Tibial nerve (tissue), 4 donors: ENCODE measurements at places on chromosomes 13 and 19.

DNA sequence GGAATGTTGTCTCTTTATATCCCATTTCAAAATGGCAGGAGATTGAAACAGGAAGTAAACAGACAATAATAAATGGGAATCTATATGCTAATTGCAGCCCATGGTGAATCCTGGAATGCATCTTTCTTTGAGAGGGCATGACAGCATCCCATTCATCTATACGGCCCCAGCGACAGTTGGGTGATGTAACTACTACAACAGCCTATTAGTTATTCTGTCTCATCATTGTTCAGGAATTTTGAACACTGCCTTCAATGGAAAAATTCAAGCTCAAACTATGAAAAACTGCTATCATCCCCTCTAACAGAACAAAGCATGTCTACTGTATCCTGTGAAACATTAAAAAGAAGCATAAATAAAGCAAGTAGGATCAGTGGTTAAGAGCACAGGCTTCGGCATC is 262.1 kb downstream of the DCT start:
- no peak for DNase-seq
- H3K4me3 ChIP-seq = no peak overlapping the region
- H3K27me3 ChIP-seq = no peaks in the 10 kb centered on the region
- H3K27ac ChIP-seq = no peak overlapping the region

GRCh38 chr19:10368101-10368803 is 12.1 kb downstream of the TYK2 start:
- no peak overlapping the region for H3K27ac ChIP-seq
- H3K4me3 ChIP-seq = no peak overlapping the region
- H3K27me3 ChIP-seq = no peaks in the 10 kb centered on the region
- DNase-seq = no peak
- no peaks in the 10 kb centered on the region for H3K36me3 ChIP-seq

DNA sequence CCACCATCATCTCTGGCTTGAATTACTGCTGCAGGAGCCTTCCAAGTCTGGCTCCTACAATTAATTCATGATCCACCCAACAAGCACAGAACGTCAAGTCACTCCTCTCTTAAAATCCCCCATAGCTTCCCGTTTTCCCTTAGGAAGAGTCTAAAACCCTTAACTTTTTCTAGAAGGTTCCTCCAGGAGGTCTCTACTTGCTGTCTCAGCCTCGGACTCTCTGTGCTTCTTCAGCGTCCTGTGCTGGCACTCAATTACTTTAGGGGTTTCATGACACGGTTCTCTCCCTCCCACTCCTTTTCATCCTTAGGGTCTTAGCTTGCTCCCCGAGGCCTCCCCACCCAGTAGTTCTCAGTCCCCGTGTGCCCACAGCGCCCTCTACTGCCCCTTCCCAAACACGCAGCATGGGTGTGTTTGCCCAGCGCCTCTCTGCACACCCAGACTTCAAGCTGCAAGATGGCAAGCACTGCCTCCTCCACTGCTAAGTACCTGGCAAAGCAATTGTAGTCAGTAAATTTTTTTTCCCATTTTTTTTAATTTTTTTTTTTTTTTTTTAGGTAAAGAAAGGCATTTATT is 25.8 kb upstream of the MAP3K10 start:
- peak; percentile 33 for DNase-seq
- H3K27ac ChIP-seq = no peak overlapping the region
- H3K27me3 ChIP-seq = no peaks in the 10 kb centered on the region
- H3K4me3 ChIP-seq = no peak overlapping the region
- no peaks in the 10 kb centered on the region for H3K4me1 ChIP-seq

GRCh38 chr13:105572401-105572800 is 963.1 kb downstream of the EFNB2 start:
- no peak overlapping the region for H3K27ac ChIP-seq
- H3K4me3 ChIP-seq = no peak overlapping the region
- no peaks in the 10 kb centered on the region for H3K27me3 ChIP-seq
- DNase-seq = no peak
- no peaks in the 10 kb centered on the region for H3K4me1 ChIP-seq
- H3K36me3 ChIP-seq = no peaks in the 10 kb centered on the region
